ENCODE measurements at places on chromosomes 3 and 15.
A peak's percentile ranks its signal among the peaks of the same experiment; 100 is the strongest.

DNA sequence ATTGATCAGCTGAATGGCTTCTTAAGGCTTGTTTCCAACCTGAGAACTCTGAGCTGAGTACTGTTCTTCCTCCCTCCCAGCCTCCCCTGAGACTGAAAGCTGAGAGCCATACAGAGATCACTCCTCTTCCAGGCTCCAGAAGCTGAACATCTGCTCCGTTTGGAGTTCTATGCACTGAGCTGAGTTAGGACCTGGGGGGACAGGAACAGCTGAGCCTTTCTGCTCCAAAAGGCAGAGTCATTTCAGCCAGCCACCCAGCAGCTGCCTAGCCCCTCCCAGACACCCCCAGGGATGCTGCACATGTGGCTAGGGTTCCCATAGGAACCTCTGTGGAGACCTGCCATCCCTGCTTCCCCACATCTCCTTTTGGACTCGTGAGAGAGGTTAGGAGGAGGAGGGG is 64.2 kb upstream of the GLCE start:
- DNase-seq: no peak

DNA sequence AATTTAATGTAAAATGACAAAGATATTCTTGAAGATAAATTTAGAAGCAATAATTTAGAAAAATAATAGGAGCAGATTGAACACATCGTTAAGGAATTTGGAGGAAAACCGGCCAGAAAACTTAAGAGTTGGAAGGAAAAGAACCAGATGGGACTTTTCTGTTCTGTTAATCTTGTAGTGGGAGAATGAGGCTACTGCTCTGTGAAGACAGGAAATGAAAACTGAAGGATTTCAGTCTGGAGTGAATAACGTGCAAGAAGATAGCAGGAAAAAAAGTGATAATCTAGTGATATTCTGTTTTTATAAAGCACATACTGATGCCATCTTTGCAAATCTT is 74.2 kb downstream of the DPPA2 start:
- DNase-seq: no peak

GRCh38 chr3:124885466-124886167 is 1.5 kb downstream of the ITGB5 start:
- peak; percentile 87 for DNase-seq

DNA sequence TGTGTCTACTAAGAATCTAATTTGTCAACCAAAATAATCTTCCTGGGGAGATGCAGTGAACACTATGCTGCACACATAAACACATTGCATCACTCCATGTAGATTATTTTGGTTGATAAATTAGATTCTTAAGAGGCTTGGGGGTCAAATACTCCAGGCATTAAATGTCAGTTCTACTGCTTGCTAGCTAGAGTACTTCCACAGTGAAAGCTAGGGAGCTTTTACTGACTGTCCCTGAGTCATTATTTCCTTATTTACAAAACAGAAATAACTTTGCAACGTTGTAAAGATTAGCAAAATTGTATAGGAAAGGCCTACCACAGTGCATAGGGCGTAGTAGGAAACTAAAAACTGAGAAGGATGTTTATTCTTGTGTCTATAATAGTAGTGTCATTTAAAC is 12.9 kb upstream of the TMC3 start:
- peak; percentile 45 for DNase-seq

- DNase-seq: peak; percentile 58
Measured at GRCh38 chr3:136984837-136985236, 27.1 kb downstream of the IL20RB start.

Data from GM23248 (cell line).